ENCODE measurements at places on chromosomes 3 and 15. TPM values are rescaled to one million over a fixed set of nuclear protein-coding genes. Genes with fewer than 3 reads are reported as not detected.

Gene MUC20
- not detected for polyA plus RNA-seq

GRCh38 chr3:146077181-146077580 is 83.8 kb downstream of the PLOD2 start:
- DNase-seq: no peak

- peak; percentile 14 for DNase-seq
Observed at GRCh38 chr3:72549761-72550581, 298.3 kb downstream of the SHQ1 start.

GRCh38 chr3:111692593-111693552 is 97.7 kb upstream of the ZBED2 start:
- DNase-seq: no peak
